Hair follicular keratinocyte (primary cell): ENCODE measurements at places on chromosomes 1 and 21. TPM values are rescaled to one million over a fixed set of nuclear protein-coding genes. Genes with fewer than 3 reads are reported as not detected.

Gene AGT
- not detected in 2 replicates for total RNA-seq

Gene RUNX3
- total RNA-seq, result 0.15 TPM in 1 of 2 replicates, not detected in the other

Gene CHODL
- total RNA-seq, result 0.08 TPM in 1 of 2 replicates, not detected in the other

Gene FLG2
- total RNA-seq, result not detected in 2 replicates

Gene AGL
- 6.6 and 7.4 TPM in 2 replicates for total RNA-seq

Gene CFAP107
- total RNA-seq, result not detected in 2 replicates

Gene KCNJ10
- total RNA-seq, result not detected in 2 replicates

Gene LCE2A
- total RNA-seq, result not detected in 2 replicates

Gene SLC6A17
- not detected in 2 replicates for total RNA-seq

Gene SYT14
- total RNA-seq, result 0.04 and 0.94 TPM in 2 replicates

Gene MFSD2A
- total RNA-seq, result 49.1 and 67.8 TPM in 2 replicates

Gene LENEP
- not detected in 2 replicates for total RNA-seq

Gene PLA2G2F
- not detected in 2 replicates for total RNA-seq

Gene ADCY10
- total RNA-seq, result 0.15 and 0.86 TPM in 2 replicates

Gene CREG1
- total RNA-seq, result 74.6 and 86.9 TPM in 2 replicates

Gene MYOG
- not detected in 2 replicates for total RNA-seq

Gene SPRR1A
- not detected in 2 replicates for total RNA-seq

Gene SHISA4
- 2.5 and 4.4 TPM in 2 replicates for total RNA-seq

Gene ZDHHC18
- 8.7 and 11.6 TPM in 2 replicates for total RNA-seq

Gene PCSK9
- total RNA-seq, result 265 and 294 TPM in 2 replicates

Gene LIN28A
- not detected in 2 replicates for total RNA-seq

Gene CD1B
- total RNA-seq, result not detected in 2 replicates

Gene TNFRSF4
- not detected in 2 replicates for total RNA-seq

Gene USP25
- 16.0 and 25.0 TPM in 2 replicates for total RNA-seq

Gene OR2M3
- not detected in 2 replicates for total RNA-seq

Gene RIPPLY3
- total RNA-seq, result 0.47 and 0.53 TPM in 2 replicates

Gene C4BPA
- total RNA-seq, result not detected in 2 replicates

Gene ZNF678
- total RNA-seq, result 1.5 and 5.7 TPM in 2 replicates

Gene CD1E
- total RNA-seq, result not detected in 2 replicates

Gene DMRTA2
- not detected in 2 replicates for total RNA-seq

Gene OR2G6
- total RNA-seq, result not detected in 2 replicates

Gene NMNAT1
- total RNA-seq, result 6.9 and 9.0 TPM in 2 replicates

Gene SLAMF1
- total RNA-seq, result not detected in 2 replicates

Gene NHLH1
- total RNA-seq, result not detected in 2 replicates

Gene SLC44A5
- 1.3 and 2.0 TPM in 2 replicates for total RNA-seq

Gene CADM3
- not detected in 2 replicates for total RNA-seq

Gene OLIG2
- not detected in 2 replicates for total RNA-seq

Gene KIF17
- 0.94 and 4.1 TPM in 2 replicates for total RNA-seq

Gene ALPL
- not detected in 2 replicates for total RNA-seq

Gene ACOT11
- total RNA-seq, result 5.7 and 7.0 TPM in 2 replicates

Gene RASAL2
- total RNA-seq, result 10.4 and 17.3 TPM in 2 replicates

Gene MAEL
- total RNA-seq, result not detected in 2 replicates

Gene PUM1
- total RNA-seq, result 41.1 and 45.9 TPM in 2 replicates
